ENCODE measurements at places on chromosomes 6 and 20.

GRCh38 chr6:25486550-25486949 lies 165.5 kb upstream of the SCGN start:
- DNase-seq, result no peak

DNA sequence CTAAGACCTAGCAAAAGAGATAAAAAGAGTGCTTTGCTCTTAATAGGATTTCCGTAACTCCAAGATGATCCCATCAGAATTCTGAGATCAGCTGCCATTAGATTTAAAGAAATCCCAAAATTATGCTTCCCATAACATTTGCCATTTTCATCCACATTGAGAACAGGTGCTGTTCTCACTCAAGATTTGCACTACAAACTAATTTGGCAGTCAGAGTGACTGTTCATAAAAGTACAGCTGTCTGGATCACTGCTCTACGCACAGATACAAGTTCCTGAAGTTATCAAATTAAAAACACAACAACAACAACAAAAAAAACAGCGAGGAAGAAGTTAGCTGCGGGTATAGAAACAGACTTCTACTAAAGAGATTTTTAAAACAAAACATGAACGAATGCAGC lies 58.1 kb downstream of the ASCC3 start:
- DNase-seq, result no peak

GRCh38 chr6:40897390-40898003 lies 141.5 kb downstream of the UNC5CL start:
- DNase-seq, result no peak

GRCh38 chr6:121533321-121533841 lies 97.9 kb downstream of the GJA1 start:
- DNase-seq, result no peak

GRCh38 chr20:44732327-44732726 lies 13.3 kb upstream of the KCNK15 start:
- DNase-seq, result no peak

DNA sequence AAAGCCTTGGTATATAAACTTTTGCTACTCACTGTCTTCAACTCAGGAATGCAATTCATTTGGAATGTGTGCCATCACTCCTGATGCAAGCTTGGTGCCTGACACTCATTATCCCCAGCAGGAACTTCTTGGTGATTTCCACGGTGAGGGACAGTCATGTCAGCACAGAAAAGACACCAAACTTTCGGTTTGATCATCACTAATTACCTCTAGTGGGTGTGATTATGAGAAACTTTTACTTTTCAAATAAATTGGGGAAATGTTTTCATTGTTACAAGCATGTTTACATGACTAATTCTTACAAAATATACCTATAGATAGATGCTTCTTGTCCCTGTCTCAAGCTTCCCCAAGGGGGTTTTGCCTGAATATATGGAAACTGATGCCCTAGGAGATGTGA lies 40.9 kb downstream of the RPP40 start:
- DNase-seq, result no peak

DNA sequence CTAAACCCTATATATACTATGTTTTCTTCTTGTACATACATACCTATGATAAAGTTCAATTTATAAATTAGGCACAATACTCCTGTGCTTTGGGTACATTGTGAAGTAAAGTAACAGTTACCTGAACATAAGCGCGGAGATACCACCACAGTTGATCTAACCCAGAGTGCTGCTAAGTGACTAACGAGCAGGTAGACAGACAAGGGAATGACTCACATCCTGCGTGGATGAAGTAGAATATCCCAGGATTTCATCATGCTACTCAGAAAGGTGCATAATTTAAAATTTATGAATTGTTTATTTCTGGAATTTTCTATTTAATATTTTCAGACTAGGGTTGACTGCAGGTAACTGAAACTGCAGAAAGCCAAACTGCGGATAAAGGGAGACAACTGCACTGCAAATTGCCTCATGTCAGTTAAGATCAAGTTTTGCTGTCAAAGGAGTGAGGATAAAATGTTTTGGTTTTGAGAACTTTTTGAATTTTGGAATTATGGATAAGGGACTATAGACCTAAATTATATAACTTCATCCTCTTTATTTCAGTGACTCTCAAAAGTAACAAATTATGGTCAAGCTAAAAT lies 14.4 kb downstream of the MKKS start:
- DNase-seq, result no peak

- DNase-seq, result no peak
Observed at GRCh38 chr6:21186479-21187055, 407.0 kb upstream of the SOX4 start.

DNA sequence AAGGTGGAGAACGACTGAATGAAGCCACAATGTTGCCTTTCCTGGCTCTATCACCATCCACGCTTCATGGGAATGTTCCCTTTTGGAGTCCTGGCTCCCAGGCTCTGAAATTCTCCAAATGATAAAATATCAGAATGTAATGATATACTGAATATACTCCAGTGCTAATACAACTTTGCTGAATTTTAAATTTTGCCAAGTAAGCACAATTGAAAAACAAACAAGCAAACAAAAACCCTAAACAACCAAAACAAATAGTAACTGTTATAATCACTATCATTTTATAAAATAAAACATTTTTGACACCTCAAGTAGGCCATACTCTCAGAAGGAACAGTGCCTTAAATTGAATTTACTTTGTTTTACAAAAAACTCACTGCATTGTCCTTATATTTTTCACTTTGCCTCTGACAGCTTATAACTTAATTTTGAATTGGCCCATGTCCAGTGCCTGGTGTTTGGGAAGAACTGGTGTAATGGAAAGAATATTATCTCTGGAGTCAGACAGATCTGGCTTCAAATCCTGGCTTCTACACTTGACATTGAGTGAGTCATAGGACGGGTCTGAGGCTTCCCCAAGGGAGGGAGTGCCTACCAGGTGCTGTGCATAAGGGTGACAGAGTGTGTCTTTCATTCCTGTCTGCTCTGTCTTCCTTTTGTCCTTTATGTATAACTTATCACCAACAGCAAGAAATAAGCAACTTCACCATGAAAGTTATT lies 698.3 kb downstream of the EPM2A start:
- DNase-seq, result no peak

GRCh38 chr20:21820045-21820444 lies 114.6 kb downstream of the PAX1 start:
- DNase-seq, result no peak

DNA sequence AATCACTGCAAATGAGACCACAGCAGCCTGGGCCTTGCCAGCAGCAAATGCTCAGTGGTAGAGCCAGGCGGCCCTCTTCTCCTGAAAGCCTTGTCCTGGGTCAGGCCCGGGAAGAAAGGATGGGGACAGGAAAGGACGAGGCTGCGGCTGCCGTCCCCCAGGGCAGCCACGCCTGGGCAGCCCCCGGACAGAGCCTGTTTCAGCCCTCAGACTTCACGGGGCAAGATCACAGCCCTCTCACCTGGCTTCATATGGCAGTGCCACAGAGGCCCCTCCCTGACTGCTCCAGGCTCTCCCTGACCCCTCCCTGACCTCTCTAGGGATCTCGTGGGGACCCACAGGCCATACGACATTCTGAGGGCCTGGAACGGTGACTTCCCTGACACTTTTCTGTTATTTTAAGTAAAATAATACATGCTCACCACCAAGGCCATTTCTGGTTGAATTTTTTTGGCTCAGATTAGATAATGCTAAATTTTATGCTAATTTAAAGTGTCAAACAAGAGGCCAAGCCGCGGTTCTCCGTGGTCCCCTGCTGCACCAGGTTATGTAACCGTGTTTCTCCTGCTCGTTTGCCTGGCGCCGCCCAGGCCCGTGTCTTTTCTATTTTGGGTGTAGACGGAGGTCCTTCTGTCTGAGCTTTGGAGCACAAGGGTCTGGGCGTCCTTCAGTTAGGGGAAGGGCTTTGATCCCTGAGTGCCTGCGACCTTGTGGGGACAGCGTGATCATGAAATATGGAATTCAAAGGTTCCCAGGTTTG lies 59.9 kb upstream of the BHLHE23 start:
- DNase-seq, result no peak

GRCh38 chr6:134523903-134524650 lies 206.2 kb upstream of the SGK1 start:
- no peak for DNase-seq

- DNase-seq, result no peak
Observed at GRCh38 chr20:44067650-44068081, 119.3 kb downstream of the JPH2 start.

DNA sequence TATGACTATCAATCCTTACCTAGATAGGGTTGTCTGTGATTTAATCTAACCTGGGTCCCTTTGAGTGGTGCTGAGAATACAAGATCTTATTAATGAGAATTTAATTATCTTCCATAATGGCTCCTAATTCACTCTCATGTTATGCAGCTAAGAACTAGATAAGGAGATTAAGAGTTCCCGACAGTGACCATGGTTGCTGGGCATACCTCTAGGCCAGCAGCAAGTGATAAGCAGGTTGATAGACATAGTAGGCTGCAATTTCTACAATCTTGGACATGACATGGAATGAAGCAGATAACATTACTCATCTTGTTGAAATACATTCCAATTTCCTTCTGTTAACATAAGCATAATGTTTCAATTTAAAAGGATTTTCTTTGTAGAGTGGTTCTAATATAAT lies 27.1 kb downstream of the SPACA1 start:
- DNase-seq, result no peak

Data from activated CD8-positive, alpha-beta memory T cell treated with anti-CD3 and anti-CD28 coated beads for 48 hours (primary cell).